ENCODE measurements at places on chromosomes 5 and 9.

DNA sequence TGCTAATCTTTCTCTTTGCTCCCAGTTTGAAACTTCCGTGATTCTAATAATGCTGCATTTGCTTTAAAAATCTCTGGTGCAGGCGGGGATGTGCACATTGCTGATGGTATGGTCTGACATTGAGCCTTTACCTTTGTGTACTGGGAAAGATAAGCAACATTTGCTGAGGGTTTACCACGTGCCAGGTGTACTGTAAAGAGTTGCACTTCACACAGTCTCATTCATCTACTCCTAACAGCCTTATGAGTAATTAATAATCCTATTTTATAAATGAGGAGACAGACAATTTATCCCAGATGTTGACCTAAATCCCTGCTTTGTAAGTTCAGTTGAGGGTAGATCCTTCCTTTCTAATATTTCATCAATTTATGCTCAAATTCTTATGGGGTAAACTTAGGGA, 726 bp upstream of the ADGRV1 start:
- DNase-seq = no peak

GRCh38 chr5:168897387-168898122, 318.4 kb upstream of the PANK3 start:
- DNase-seq = no peak

DNA sequence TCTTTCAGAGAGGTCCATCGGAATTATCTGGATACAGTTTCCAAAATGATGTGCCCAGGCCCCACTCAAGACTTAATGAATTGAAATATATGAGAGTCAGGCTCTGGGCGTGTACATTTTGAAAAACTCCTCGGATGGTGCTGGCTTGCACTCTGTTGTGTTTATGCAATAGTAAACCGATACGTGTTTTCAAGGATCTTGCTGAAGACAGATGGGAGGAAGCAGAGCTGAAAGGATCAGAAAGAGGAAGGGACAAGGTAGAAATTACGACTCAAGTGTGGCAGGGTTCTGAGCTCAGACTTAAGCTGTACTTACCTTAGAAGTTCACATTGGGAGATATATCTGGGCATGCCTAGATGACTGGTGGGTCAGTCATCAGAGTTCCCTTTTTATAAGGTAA, 13.7 kb upstream of the STOM start:
- DNase-seq = no peak

- DNase-seq = no peak
Measured at GRCh38 chr9:83304686-83305085, 233.5 kb downstream of the FRMD3 start.
